Stimulated activated CD4-positive, alpha-beta T cell treated with anti-CD3 and anti-CD28 coated beads, TNF-alpha, amount 100 ng/mL, for 4 hours (primary cell): ENCODE measurements at places on chromosomes 1 and 21.

DNA sequence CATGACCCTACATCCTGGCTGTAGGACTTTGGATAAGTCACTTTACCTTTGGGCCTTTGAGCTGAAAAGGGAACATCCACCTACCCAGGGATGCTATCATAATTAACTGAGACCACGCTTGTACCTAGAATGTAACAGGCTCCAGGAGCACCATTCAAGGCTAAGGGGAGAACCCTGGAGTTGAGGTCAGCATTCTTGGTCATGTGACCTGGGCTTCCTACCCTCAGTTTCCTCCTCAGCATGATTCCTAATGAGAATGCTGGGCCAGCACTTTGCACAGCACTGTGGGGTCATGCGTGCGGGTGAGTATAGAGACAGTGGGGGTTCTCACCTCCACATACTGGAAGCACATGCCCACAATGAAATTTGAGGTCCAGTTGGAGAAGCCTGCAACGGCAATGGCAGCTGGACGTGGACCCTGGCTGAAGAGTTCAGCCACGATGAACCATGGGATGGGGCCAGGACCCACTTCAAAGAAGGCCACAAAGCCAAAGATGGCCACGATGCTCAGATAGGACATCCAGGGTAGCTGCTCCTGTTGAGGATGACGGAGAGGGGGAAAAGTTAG, 31.3 kb downstream of the SLC2A1 start:
- no peak for DNase-seq

DNA sequence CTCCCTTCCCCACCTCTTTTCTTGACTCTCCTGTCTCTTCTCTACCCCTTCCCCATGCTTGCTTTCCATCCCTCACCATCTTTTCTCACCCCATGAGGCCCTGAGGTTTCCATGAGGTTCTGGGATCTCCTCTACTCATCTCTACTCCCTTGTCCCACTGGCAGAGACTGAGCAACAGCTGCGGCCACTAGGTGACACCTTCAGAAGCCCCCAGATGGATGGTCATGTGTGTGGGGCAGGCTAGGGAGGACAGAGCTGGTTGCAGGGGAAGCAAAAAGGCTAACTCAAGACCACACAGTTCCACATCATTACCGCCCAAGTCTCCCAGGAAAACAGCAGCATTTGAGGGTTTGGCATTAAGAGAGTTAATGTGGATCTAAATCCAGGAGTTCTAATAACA, 45.0 kb downstream of the LRRN2 start:
- no peak for DNase-seq

GRCh38 chr1:106876384-106876783, 180.1 kb upstream of the PRMT6 start:
- DNase-seq: no peak

DNA sequence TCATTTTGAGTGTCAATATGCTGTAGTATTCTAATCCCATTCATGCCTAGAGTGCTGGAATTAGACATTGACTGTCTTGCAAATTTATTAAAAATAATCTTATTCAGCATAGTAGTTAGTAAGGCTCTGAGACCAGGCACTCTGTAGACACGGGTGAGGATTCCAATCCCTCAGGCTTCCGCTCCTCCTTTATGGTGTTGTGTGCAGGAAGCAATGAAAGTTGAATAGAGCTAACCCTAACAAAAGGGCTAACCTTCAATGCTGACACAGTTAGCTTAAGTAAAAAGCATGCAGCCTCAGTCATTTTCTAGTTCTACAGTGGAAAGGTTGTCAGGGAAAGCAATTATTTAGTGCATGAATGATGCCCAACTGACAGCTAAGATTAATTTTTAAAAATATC, 199.6 kb upstream of the SGIP1 start:
- DNase-seq: no peak

DNA sequence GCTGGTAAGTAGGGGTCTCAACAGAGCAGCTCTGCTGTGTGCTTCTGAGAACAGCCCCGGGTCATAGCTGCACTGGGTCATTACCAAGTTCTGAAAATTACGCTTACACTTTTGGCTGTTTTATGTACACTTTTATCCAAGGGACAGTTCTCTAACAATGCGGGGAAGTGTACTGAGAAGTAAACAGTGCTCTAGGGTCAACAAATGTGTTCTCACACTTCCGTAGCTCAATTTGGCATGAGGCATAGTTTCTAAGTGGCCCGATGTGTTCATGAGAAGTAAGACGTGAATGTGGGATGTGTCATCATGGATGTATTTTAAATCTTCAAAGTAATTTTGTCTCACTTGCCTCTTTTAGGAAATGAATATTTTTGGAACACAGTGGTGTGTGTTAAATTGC, 10.9 kb upstream of the VAMP3 start:
- DNase-seq: no peak

DNA sequence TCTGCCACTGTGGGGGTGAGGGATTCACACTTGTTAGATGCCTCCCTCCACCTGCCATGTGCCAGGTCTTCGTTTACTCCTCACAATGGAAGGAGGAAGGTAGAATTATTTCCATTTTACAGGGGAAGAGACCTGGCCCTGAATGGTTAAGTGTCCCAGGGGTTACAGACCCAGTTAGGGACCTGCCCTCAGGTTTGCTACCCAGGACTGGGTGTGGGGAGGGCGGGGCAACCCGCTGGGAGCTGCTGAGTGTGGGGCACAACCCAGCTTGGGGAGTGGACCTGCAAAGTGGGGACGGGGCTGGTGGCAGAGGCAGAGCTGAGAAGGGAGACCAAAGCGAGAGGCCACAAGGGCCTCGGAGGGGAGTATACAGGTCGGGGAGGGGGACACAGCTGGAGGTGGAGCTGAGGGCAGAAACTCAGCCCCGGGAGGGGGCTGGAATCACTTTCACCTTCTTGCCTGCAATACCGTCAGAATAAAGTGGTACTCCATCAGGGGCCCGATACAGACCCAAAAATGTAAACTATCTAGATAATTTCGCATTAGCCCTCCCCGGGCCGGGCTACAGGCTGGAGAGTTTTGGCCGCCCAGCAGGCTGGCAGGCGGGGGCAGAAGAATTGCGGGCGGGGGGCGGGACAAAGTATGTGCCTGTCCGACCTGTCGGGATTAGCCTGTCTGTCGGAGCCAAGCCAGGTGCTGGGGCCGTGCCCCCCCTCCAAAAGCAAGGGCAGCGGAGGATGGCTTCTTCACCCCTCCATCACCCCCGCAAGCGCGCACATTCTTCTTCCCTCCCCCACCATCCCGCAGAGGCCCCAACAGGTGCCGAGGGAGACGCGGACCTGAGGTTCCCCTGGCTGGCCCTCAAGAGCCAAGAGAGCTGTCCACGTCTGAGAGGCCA, 1.4 kb downstream of the RSPO1 start:
- DNase-seq: no peak
